EL (cell line): ENCODE measurements at places on chromosomes 16 and 17.
A peak's percentile ranks its signal among the peaks of the same experiment; 100 is the strongest.

DNA sequence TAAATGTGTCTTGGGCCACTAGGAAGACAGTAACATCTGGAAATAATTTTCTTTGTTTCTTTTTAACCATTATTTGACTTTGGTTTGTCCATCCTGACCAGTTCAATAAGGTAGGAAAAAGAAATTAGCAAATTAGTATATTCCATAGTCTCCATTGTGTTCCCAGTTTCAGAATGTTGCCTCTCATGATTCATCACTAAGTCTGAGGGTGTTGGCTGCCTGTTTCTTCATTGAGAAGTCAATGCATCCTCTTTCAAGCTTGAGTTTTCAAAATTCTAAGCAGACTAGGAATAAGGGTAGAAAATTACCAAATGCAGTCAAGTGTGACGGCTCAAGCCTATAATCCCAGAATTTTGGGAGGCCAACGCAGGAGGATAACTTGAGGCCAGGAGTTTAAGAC, 41.9 kb downstream of the ZFHX3 start:
- DNase-seq = no peak

DNA sequence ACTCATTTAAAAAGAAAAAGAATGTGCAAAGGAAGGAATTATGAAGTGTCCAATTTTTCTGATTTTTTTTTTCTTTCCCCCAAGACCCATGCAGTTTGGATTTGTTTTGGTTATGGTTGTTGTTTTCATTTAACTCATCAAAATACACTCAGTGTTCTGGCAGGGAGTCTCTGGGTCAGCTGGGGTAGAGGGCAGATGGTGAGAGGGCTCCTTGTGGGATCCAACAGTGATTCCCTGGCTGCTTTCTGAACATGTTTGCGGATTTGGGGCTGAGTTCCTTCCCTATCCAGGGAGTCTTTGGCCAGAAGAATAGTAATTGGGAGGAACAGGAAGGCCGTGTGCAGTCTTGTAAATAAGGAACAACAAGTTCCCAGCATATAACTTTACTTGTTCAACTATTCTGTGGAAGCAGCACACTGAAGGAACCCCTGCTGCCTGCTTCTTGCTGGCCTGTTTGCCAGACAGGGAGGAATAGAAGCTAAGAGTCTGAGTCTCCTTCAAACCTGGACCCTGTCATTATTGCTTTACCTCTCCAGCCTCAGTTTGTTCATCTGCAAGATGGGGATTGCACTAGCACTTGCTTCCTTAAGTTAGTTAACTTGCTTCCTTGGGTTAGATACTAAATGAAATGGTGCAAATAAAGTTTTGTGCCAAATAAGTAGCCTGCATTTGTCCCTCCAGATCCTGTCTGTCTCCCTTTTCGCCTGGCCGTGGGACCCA, 32.1 kb downstream of the C17orf67 start:
- no peak for DNase-seq

GRCh38 chr17:83005639-83006038, 73.8 kb upstream of the METRNL start:
- DNase-seq = no peak

- DNase-seq = peak; percentile 6
Measured at GRCh38 chr17:33520426-33521330, 227.6 kb upstream of the ASIC2 start.
